ENCODE measurements at places on chromosomes 5 and 9.
A peak's percentile ranks its signal among the peaks of the same experiment; 100 is the strongest.

DNA sequence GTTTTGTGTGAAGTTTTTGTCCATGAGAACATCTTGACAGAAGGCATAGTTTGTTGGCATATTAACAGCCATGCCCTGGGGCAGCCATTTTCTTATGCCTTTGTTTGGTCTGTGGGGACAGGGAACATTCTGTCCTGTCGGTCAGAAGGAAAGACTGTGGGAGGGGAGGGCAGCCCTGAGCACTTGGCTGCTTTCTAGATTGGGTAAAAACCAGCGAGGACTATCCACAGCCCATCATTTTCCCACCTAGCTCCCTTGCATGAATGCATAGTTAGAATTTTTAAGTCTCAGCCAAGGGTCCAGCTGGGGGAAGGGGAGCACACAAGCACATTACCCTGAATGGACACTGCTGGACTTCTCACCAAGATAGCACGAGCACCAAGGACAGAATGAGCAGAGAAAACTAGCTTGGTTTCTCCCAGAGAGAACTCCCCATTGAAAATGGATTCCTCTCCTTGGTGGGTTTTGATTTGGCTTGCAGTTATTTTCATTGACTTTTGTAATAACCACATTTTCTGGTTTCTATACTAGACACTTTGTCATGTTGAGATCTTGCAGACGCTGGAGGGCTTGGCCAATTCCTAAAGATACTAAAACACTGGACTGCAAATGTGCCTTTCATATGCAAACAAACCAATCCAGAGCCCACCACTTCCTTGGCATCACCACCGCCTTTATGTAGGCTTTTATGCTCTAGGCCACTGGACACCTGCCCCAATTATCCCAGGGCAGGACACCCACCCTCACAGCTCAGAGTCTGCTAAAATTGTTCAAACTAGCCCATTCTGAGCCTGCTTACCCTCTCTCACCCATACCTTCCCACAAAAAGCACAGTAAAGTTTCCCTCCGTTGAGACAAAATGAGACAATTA lies 129.9 kb downstream of the BOD1 start:
- no peak for DNase-seq

DNA sequence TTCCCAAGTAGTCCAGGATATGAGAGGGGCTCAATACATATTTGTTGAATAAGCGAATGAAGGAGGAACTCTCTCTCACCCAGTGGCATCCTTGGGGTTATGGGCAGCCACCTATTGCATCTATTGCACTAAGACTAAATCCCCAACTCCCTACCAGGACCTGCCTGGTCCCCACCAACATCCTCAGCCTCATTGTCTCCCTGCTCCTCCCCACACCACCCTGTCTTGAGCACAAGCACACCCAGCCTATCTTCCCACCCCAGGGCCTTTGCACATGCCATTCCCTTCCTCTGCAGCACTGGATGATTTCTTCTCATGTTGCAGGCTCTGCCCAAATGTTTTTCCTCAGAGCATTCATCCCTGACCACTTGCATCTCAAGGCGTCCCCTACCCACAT lies 133.8 kb downstream of the BARX1 start:
- DNase-seq: no peak

- peak; percentile 92 for DNase-seq
Observed at GRCh38 chr5:133952729-133953567, 15.5 kb downstream of the C5orf15 start.

DNA sequence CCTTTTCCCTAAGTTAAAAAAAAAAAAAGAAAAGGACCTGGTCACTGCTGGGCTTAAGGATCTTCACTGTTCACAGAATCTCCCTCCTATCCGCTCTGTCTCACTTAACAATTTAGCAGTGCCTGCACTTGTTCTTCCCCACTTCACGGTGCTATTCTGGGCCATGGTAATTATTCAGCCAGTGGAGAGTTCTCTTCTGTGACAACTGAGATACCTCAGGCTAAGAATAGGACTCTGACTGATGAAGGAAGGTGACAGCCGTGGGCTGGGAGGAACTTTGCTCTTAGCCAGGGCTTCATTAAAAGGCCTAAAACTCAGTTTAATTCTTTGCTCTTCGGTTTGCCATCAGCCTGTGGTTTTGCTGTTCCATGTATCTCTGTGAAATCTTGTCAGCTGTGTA lies 51.9 kb upstream of the ENTREP1 start:
- DNase-seq: no peak

DNA sequence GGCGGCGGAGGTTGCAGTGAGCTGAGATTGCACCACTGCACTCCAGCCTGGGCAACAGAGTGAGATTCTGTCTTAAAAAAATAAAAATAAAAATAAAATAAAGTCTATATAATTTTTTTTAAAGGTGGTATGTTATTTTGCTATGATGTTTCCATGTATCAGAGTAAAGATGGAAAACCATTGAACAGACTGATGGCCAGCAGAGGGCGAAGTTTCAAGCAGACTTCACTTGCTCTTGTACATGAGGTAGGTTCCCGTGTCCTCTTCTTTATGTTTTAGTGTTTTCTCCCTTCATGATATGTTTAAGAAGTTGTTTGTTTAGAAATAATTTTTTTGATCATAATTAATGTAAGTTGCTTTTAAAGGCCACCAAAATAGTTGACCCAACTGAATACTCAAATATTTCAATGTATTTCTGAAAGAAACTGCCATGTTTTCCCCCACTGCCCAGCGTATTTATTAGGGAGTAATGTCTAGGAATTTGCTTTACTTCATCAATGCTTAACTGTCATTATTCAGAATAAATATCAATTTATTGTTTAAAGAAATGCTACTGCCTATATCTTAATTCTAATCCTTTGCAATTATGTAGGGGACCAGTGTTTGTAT lies 146.4 kb downstream of the HACD4 start:
- peak; percentile 41 for DNase-seq

DNA sequence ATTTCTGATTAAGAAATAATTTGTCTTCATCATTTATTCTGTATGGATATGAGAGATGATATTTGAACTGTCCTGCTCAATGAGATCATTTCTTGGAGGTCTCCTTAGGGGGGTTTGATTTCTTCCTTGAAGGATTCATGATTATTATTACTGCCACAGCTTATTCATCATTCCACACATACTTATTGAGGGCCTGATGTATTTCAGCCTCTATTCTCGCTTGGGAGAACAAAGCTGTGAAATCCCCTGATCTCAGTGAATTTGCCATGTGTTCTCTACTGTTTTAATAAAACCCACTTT lies 36.9 kb downstream of the PARP8 start:
- no peak for DNase-seq

GRCh38 chr9:76445976-76446375 lies 13.0 kb upstream of the GCNT1 start:
- DNase-seq: no peak

DNA sequence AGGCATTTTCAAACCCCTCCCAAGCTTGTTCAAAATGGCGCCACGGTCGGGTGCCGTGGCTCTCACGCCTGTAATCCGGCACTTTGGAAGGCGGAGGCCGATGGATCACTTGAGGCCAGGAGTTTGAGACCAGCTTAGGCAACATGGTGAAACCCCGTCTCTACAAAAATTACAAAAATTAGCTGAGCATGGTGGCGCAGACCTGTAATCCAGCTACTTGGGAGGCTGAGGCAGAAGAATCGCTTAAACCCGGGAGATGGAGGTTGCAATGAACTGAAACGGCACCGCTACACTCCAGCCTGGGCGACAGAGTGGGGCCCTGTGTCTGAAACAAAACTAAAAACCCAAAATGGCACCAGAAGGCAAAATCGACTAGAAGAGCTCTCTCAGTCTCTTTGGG lies 142.0 kb downstream of the MTX3 start:
- DNase-seq: no peak

- no peak for DNase-seq
Observed at GRCh38 chr9:100012279-100012678, 86.5 kb downstream of the ERP44 start.

GRCh38 chr9:118578467-118578866 lies 790.8 kb downstream of the BRINP1 start:
- DNase-seq: peak; percentile 73

DNA sequence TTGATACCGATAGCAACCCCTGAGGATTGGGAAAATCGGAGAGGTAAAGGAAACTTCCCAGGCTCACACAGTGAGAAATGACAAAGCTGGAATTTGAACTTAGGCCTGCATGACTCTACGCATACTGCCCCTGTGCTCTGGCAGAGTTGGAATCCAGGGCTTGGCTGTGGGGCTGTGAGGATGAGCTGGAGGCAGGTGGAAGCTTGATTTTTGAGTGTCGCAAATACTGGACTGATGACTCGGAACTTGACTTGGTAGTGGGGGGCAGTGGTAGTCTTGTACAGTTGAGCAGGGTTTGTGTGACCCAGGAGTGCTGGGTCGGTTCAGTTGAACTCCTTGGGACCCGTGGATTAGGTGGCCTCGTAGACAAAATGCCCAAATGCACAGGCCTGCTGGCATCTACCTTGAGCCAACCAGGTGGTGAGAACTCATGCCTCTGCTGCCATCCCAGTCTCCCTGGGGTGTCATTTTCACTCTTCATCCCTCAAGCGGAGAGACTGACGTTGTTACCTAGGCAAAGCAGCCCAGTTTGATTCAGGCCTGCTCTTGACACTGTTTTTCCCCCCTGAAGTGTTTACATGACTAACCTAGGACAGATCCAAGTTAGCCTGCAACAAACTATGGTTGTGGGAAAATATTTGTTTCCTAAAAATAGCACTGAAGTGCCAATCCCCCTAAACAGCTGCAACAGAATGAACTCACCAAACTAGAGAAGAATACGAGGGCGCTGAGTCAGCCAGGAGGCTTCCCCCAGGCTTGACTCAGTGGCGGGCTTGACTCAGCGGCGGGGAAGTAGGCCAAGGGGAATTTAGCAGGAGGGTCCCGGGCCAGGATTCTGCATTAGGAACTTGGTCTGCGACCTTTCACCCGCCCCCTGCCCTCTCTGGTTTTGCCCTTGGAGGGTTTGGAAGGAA lies 45.7 kb upstream of the ORM1 start:
- peak; percentile 98 for DNase-seq

GRCh38 chr9:117725426-117725887 lies 21.3 kb downstream of the TLR4 start:
- DNase-seq: no peak

DNA sequence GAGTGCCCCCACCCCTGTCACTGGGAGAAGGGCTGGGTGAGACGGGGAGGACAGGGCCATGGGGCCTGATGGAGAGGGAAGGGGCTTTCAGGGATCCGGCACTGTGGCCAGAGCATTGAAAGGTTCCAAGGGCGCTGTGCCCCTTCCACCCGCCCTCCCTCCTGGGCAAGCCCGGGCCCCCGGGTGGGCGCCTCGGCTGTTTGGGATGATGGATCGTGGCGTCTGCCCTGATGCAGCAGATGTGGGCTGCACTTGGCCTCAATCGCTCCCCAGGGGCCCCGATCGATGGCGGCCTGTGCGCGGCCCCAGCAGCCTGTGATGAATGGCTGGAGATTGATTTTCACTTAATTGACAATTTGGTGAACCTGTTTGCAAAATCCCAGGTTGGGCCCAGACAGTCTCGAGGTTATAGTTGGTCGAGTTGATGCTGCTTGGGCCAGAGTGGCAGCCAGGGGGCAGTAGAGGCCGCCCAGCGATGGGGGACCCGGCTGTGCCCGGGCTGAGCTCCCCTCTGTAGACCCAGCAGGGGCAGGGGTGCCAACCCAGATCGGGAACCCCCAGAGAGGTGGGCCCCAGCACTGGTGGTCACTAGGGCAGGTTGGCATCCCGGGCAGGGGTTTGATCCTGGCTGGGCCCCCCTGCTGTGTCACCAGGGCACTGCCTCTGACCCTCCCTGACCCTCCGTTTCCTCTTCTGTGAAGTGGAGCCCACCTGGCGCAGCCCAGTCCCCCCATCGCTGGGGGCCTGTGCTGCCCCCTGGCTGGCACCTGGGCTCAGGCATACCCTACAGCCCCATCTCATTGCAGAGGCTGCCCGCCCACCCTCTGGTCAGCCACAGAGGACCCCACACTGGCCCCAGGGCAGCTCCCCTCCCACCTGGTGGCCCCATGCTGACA lies 34.7 kb downstream of the LHX3 start:
- no peak for DNase-seq

- no peak for DNase-seq
Observed at GRCh38 chr9:113906411-113907110, 30.5 kb downstream of the ZNF618 start.

DNA sequence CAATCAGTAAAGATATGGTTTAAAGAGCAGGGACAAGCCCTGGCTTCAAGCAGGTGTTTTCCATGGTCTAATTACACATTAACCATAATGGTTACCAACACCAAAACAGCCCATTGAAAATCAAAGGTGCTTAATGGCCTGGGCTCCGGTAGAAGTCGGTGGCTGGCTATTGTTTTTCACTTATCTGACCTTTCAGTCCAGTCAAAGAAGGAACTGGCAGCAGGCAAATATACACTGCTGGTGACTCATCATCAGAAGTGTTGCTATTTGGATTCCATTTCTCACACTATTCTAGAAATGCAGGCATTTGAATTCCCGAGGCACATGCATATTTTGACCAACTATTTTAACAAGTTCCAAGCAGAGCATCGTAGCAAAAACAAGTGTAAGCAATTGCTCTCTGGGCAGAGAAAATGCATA lies 26.3 kb upstream of the GABRP start:
- DNase-seq: peak; percentile 36

GRCh38 chr5:122965111-122965510 lies 71.4 kb downstream of the PPIC start:
- DNase-seq: no peak

DNA sequence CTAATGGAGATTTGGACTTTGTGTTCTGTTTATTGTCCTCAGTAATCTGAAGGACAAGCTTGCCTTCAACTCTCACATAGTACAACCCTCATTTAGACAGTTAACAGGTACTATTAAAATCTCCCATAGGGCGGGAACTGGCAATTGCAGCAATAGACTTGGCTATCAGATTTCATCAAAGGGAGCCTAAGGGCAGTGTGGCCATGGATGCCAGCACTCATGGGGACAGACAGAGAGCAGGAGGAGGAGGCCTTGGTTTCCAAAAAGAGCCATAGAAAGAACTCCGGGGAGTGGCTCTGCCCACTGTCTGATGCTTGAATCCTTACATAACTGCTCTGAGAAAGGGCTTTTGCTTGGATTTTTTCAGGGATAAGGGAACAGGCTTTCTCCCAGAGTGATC lies 6.8 kb downstream of the SLC36A1 start:
- no peak for DNase-seq

GRCh38 chr9:127574072-127574993 lies 37.7 kb upstream of the STXBP1 start:
- DNase-seq: no peak

DNA sequence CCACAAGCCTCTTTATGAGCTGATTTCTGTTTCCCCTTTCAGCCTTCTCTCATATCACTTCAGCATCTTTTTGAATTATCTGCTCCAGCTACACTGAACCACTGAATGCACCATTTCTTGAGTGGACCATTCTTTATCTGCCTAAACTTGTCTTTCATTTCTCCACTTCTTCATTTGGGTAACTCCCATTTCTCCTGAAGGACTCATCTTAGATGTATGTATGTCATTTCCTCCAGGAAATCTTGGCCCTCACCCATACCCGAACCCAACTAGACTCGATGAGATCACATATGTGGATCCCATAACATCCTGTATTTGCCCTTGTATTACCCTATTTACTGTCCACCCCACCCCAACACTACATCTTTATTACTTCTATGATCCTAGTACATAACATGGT lies 249.8 kb downstream of the KIF4B start:
- DNase-seq: no peak

GRCh38 chr9:122389799-122390481 lies 19.1 kb downstream of the PTGS1 start:
- DNase-seq: no peak

GRCh38 chr5:117454716-117455212 lies 880.1 kb upstream of the SEMA6A start:
- DNase-seq: no peak

All from HFFc6 (cell line).